Urinary bladder (tissue), 4 donors: ENCODE measurements at places on chromosomes 16 and 17. TPM values are rescaled to one million over a fixed set of nuclear protein-coding genes. Genes with fewer than 3 reads are reported as not detected.

DNA sequence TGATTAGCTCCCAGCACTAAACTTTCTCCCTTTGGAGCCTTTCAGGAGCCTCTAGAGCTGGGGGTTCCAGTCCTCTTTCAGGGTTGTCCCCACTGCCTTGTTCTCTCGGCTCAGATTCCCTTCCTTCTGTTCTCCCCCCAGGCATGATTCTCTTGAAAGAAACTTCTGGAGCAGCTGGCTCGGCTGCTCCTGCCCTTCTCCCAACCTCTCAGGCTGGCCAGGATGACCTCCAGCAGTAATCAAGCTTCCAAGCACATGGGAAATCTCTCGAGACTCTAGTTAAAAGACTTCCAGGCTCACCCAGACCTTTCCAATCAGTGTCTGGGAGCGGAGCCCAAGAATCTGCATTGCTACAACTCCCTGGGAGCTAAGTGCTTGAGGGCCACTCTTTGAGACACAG lies 3.6 kb downstream of the SDK2 start:
- no peak for DNase-seq

GRCh38 chr17:43907425-43907981 lies at the start of gene MPP2:
MPP2 (minus strand) TSS chr17:43907536; CDS start chr17:43904460, 3,076 bp downstream.
- peak; percentile 76 for DNase-seq

Gene PITPNM3
- total RNA-seq: 2.3 TPM

DNA sequence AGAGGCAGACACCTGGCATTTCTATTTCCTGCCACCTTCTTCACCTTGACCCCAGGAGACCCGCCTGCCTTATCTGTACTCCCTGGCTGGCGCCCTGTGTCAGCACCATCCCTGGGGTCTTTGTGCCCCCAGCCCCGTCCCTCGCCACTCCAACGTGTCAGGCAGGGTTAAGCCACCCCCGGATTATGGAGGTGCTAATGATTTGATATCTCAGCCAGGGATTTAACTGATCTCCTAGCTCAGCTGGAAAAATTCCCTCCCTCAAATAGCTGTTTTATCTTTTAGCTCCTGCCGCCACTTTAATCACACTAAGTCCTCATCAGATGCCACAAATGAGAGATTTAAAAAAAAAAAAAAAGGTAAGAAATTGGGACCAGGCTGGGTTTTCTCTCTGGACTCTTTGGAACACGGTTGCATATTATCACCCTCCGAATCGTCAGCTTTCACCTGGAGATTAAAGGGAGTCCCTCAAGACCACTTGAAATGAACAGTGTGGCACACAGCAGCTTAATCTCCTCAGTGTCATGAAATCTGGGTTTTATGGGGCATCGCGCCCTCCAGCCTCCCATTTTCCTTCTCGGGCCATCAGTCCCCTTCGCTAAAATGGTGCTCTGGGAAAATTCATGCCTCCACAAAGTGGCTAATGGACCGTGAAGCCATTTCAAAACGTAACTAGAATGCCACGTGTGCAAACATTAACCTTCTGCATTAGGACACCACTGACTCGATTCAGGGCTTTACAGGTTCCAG lies 26.2 kb upstream of the WFDC1 start:
- DNase-seq: no peak

- DNase-seq: no peak
Observed at GRCh38 chr17:67090341-67090740, 46.0 kb downstream of the CACNG1 start.

GRCh38 chr17:27573971-27574525 lies 56.9 kb upstream of the LGALS9 start:
- DNase-seq: no peak

DNA sequence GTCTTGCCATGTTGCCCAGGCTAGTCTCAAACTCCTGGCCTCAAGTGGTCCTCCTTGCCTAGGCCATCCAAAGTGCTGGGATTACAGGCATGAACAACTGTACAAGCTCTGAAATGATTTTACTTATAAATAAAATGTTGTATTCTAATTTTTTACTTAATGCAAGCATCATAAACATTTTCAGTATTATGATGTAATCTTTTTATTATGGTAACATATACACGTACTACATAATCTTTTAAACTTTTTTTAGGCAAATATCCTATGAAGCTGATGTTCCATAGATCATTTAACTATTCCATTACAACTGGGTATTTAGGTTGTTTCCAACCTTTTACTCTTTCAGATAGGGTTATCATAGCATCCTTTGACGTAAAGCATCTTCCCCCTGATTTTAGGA lies 33.8 kb upstream of the USP43 start:
- DNase-seq: no peak

DNA sequence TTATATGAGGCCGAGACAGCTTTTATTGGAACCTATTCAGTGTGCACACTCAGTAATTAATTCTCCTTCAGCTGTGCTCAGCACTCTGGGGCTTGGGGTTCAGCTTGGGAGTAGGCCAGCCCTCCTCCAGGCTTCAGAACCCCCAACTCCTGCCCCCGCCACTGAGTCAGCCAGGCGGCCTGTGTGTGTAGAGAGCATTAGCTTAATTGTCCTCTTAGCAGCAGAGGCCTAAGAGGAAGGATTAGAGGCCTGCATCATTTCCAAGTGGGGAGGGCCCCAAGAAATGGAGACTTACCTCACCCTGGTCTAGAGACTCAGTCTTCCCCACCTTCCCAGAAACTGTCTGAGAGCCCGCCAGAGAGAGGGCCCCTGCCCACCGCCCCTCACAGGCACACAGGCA lies 772 bp downstream of the PRSS53 start:
- DNase-seq: no peak

GRCh38 chr17:45403906-45404490 lies 28.7 kb downstream of the ARHGAP27 start:
- no peak for DNase-seq

- no peak for DNase-seq
Observed at GRCh38 chr16:89919535-89920406, 1.1 kb downstream of the MC1R start.

GRCh38 chr17:15658296-15658695 lies 25.8 kb downstream of the TRIM16 start:
- DNase-seq: no peak

Gene FAM171A2
- 5.7 TPM for total RNA-seq

DNA sequence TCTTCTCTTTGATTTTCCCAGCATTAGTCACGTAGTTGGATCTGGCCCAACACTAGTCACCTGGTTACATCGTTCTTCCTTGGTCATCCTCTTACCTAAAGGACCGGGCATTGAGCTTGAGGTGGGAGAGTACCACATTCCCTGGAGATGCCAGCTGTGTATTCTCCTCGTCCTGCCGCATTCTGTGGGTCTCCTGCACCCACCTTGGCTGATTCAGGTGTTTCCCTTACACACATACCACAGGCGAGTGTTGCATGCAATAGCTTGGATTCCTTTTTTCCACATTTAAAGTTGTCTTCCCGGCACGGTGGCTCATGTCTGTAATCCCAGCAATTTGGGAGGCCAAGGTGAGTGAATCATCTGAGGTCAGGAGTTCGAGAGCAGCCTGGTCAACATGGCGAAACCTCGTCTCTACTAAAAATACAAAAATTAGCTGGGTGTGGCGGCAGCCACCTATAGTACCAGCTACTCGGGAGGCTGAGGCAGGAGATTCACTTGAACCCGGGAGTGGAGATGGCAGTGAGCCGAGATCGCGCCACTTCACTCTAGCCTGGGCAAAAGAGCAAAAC lies 21.6 kb upstream of the CLEC18C start:
- no peak for DNase-seq

DNA sequence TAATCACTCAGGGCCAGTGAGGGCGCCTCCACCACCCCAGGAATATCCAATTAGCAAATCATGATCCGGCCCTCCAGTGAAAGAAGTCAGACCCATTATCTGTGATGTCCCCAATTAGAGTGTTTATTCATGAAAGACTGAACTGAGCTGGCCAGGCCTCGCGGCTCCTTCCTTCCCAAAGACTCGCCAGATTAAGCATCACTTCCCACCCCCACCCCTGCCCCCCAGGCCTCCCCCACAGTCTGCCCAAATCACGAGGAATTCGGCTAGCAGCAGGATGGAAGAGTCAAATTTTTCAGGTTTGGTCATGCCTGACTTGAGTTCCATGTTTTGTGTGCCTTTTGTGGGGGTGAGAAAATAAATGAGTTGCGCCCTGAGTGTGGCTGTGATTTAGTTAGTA lies 298.4 kb upstream of the SALL1 start:
- DNase-seq: no peak

Gene HOXB9
- 0.85 TPM for total RNA-seq

- no peak for DNase-seq
Observed at GRCh38 chr17:34226011-34226743, 28.9 kb upstream of the CCL2 start.

DNA sequence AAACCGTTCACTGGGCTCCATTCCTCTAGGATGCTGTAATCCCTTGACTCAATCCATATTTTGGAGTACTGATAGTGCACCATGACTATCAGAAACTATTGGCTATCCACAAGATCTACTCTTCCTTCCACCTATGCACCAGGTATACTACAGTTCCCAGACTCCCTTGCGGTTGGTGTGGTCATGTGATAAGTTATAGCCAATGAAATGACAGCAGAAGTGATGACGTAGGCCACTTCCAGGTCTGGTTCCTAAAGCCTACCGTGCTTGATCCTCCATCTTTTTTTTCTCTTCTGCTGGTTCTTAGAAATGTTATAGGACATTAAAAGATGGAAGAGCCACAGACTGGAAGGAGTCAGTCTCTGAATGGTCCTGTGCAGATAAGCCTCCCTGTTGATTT lies 278.8 kb upstream of the C16orf82 start:
- DNase-seq: no peak

GRCh38 chr17:50621574-50622031 lies 13.1 kb upstream of the ABCC3 start:
- DNase-seq: no peak

DNA sequence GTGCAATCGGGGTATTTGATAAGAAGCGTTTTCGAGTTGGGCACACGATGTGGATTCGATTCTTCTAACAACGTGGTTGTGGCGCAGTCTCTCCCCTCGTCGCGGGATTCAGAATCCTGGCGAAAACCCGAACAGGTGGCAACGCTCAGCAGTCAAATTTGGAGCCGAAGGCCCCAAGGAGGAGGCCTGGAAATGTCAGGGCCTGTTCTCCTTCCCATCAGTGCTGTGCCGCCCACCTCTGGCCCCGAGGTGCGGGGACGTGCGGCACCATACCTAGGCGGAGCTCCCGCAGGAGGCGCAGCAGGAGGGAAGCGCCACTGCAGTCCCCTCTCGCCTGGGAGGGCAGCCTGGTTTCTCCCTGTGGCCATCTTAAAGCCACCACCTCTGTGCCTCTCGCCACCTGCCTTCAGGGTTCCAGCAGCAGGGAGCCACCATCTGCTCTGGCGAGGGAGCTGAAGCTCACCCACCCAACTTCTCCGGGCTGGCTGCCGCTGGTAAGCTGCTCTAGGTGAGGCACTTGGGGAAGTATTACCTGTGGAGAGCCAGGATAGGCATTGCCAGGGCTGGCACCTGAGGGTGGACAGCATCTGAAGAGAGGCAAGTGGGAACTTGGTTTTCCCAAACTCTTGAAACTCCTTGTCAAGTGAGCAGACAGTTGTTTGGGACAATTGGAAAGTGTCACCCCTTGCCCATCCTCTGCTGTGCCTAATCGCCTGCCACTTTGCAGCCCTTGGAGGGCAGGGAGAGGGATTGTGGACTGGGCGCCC lies 2.6 kb upstream of the AATF start:
- DNase-seq: no peak

Gene ST6GALNAC2
- 10.3 TPM for total RNA-seq

- no peak for DNase-seq
Observed at GRCh38 chr16:80100846-80101451, 439.8 kb upstream of the DYNLRB2 start.

Gene TNFAIP1
- 20.4 TPM for total RNA-seq

DNA sequence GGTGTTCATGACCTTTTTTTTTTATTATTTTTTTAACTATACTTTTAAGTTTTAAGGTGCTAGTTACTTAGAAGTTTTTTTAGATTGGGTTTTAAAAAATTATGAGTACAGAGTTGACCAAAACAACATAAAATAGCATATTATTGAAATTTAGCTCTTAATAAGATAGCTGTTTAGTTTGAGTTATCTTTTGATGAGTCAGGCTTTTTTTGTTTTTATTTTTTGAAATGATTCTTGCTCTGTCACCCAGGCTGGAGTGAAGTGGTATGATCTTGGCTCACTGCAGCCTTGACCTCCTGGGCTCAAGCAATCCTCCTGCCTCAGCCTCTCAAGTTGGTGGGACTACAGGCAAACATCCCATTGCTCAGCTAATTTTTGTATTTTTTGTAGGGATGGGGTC lies 13.6 kb downstream of the ZNF750 start:
- DNase-seq: no peak

DNA sequence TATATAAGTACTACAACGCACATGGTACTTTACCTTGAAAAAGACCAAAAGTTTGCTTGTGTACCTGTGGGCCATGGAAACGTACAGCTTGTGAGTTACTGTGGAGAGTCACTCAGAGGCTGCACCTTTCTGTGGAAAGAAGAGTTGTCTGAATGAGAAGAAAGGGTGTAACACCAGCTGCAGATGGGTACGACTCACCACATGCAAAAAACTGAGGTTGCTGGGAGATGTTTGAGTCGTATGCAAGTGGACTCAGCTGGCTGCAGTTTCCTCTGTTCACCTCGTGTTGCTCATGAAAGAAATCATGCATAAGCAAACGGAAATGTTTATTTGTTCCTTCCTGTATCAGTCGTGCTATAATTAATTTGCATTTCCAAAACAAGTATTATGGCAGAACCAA lies 22.4 kb upstream of the DYNLRB2 start:
- DNase-seq: no peak

- no peak for DNase-seq
Observed at GRCh38 chr17:29586676-29587469, 2.6 kb downstream of the GIT1 start.

Gene VTN
- total RNA-seq: 1.1 TPM

Gene KRT25
- total RNA-seq: not detected

DNA sequence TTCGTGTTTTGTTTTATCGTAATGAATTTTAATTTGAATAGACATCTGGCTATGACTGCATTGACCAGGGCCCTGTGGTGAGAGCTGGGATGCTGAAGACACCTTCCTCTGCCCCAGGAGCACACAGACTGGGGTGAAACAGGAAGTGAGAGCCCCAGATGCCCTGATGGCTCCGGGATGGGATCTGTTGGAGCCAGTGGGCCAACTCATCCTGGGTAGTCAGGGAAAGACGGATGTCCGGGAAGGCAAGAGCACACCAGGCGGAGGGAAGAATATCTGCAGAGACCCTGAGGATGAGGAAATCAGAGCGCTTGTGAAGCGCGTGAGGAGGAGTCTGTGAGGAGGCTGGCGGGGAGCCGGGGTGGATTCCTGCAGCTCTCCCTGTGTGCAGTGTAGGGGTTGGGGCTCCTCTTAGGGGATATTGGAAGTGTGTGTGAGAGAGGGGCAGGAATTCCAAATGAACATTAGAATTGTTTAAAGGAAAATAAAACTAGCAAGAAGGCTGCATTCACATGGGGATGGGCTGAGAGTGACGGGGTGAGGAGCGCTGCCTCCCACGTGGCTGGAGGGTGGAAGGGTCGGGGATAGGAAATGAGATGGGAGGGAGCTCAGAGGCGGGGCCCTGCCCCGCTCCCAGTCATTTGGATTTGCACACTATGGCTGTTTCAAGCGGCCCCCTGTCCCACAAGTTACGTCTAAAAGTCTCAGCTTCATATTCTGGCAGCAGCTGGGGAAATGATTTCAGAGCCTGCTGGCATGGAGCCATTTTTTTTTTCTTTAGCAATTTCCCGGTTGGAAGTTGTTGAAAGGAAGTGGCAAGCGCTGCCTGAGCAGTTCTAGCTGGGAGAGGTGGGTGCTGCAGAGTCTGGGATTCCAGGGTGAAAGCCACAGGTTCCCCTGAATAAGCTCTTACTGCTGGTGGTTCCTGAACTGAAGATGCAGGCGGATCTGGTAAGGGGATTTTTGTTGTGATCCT lies 71.2 kb upstream of the LGALS9 start:
- DNase-seq: peak; percentile 90
